ENCODE measurements at places on chromosomes 4 and X.

DNA sequence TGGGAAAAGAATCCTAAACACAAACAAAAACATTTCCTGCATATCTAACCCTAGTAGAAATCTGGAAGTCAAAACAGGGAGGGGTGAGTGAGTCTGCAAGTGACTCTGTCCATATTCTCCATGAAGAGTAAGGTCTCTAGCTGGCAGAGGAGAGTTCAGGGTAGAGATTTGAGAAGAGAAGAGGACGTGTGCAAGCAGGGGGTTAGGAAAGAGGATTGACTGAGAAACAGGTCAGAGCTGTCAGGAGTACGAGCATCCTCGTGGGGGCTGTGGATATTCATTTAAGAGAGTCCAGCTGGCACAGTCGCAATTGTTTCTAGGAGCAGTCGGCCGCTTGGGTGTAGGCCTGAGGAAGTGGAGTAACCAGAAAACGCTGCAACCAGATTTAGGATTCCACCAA lies 27.9 kb downstream of the PROM1 start:
- DNase-seq = no peak

DNA sequence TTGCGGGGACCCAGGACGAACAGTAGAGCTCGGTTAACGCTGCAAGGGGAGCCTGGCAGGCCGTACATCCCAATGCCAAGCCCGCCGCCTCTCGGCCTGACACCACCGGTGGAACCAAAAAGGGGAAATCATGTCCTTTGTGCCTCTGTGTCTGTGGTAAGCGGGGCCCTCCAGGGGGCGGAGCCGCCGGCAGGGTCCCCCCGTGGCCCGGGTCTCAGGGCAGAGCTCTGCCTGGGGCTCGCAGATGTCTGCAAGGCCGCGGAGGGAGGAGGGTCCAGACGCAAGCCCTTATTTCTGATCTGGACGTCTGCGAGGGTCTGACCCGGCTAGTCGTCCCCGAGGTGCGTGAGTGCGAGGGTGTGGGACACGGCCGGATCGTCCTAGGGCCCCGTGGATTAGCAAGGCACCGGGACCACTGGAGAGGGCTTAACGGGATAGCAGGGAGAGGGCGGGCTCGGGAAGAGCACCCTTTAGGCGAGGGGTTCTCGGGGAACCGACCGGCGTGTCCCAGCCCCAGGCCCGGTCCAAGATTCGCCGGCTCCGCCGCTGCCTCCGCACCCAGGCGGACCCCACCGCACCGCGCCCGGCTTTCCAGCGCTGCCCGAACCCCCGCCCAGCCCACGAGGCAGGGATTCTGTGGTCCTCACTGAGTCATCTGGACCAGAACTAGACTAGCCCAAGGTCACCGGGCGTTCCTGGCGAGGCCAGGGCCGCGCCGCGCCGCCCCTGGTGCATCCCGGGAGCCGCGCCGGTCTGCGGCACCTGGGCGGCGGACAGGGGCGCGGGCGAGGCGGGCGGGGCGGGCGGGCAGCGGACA lies 863 bp upstream of the FAM193A start:
- peak; percentile 47 for DNase-seq

GRCh38 chr4:143402776-143403552 lies 66.3 kb downstream of the GAB1 start:
- DNase-seq = no peak

GRCh38 chr4:11488657-11489452 lies 60.2 kb upstream of the HS3ST1 start:
- no peak for DNase-seq

GRCh38 chr4:56187688-56188087 lies 199.6 kb downstream of the AASDH start:
- no peak for DNase-seq

DNA sequence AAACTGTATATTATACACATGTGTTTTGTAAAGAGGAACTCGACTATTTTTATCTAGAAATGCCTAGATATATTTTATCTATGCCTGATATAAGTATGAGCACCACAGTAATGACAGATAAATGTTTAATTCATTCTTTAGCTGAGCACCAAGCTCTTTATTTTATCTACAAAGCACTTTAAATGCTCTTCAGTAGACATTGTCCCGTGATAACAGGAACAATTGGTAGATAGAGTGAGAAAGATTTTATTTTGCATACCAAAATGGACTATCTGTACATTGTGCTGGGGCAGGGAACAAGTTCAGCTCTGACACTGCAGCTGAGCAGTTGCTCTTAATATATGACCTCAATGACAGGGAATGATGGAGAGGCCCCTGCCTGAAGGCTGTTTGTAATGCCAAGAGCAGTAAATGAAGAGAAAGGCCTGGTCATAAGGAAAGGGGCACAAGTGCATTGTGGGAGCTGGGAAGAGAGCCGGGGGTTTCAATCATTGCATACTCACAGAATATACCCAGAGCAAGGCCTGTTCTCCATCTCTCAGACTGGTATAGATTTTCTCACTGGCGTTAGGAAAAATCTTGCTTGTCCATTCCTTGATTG lies 57.3 kb downstream of the SEPTIN11 start:
- DNase-seq = no peak

DNA sequence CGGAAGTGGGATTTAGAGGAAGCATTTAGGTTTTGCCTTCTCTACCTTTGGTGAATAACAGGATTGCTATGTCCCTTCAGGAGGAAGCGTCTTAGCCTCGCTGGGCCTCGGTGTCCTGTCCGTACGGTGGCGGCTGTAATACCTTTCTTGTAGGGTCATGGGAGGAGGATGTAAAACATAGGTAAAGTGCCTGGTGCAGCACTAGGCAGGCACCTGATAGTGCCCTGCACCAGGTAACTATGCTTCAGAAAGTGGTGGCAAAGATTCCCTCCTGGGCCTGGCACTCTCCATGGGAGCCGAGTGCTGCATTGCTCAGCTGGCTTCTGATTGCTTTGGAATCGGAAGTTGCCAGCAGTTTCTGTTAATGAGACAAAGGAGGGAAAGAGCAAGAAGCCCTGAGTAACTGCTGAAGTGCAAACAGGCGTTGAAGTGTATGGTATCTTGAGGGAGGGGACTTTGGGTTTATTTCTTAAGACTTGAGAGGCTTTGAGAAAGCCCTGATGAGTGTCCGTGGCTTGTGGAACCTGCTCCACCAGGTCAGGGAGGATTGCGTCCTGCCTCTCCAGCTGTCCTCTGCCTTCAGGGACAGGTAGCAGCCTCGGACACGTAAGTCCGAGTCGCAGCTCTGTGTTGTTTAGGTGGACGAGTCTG lies 45.8 kb downstream of the TBC1D14 start:
- DNase-seq = no peak

DNA sequence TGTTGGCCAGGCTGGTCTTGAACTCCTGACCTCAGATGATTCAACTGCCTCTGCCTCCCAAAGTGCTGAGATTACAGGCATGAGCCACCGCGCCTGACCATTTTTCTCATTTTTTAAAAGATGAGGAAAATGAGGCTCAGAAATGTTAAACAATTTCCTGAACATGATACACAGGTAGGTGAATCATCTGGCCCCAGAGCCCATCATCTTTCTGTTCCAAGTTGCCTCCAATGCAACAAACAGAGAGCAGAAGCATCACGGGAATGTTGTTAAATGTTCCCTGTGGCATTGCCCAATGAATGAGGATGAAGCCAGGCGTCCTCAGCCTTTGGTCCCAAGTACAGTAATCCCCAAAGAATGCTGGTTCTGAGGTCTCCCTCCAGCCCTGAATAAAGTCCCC lies 31.3 kb upstream of the ANXA5 start:
- DNase-seq = no peak

GRCh38 chrX:132480581-132481203 lies 8.1 kb downstream of the MBNL3 start:
- DNase-seq = peak; percentile 28

GRCh38 chrX:8366481-8366880 lies 98.1 kb upstream of the VCX3B start:
- no peak for DNase-seq

- DNase-seq = no peak
These were observed 57.2 kb downstream of the ABLIM2 start for GRCh38 chr4:8101213-8102075.

DNA sequence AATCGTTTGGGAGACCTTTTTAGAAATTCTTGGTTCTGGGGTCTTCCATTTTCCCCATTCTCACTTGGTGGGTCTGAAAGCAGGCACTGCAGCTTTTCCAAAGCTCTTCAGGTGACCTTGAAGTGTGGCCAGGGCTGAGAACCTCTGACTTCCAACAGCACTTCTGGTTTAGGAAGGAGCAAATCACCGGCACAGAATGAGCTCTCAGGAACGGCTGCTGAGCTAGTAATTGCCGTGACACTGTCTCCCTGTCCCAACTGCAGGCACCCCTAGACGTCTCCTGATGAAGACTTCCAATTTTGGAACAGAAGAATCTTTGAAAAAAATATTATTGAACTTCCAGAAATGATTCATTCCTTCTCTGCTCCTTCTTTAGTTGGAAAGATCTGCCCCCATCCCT lies 31.3 kb downstream of the CD38 start:
- no peak for DNase-seq

- no peak for DNase-seq
These were observed 135.9 kb upstream of the SPANXB1 start for GRCh38 chrX:140866446-140866845.

DNA sequence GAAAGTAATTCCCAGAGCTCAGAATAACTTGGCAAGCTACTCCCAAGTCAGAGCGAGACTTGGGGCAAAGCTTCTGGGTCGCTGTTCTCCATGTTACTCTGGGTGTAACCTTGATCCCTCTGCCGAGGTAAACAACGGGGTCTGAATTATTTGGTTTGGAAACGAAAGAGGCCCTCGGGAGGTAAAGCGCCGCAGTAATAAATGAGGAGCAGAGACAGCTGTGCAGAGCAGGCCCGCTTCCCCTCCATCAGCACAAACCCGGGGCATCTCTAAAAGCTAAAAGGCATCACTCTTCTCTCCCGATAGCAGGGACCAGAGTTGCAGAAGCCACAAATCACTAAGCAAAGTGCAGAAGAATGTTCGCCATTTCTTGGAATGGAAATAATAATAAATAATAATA lies 561.5 kb downstream of the BCOR start:
- no peak for DNase-seq

DNA sequence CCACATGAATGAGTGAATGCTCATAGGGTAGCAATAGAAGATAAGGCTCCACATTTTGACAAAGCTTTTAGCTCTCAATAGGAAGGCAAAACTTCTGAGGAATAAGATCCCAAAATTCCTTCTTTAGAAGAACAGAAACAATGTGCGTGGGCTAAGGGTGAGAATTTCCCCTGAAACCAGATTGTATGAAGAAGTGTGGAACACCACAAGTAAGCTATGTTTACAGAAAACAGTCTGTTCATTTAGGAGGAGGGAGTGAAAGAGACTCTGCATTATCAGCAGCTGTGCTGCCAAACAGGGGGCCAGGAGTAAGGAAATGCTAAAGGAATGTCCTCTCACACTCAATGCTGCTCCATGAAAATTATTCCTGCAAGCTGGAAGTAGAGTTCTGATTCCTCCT lies 851.6 kb downstream of the CENPC start:
- DNase-seq = no peak

- no peak for DNase-seq
These were observed 111.4 kb upstream of the TTC29 start for GRCh38 chr4:147056940-147057610.

GRCh38 chrX:101287402-101287801 lies 3.7 kb downstream of the TAF7L start:
- no peak for DNase-seq

DNA sequence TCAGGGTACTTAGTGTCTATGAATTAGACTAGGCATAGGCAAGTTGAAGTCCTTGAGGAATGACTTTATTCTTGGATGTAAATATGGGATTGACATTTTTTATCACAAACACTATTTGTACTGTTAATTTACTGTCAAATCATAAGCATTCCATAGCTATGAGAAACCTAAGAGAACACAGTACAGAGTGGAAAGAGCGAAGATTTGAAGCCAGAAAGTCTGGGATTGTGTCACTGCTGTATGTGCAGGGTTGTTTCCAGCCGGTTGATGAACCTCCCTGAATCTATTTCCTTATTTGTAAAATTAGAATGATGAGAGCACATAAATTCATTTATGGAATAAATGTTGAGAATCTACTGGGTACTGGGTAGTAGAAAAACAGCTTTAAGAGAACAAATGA lies 14.4 kb upstream of the KLHL5 start:
- no peak for DNase-seq

GRCh38 chrX:26631385-26631784 lies 415.4 kb downstream of the MAGEB5 start:
- DNase-seq = no peak

- DNase-seq = no peak
These were observed 127.0 kb downstream of the HS6ST2 start for GRCh38 chrX:132831336-132831973.

DNA sequence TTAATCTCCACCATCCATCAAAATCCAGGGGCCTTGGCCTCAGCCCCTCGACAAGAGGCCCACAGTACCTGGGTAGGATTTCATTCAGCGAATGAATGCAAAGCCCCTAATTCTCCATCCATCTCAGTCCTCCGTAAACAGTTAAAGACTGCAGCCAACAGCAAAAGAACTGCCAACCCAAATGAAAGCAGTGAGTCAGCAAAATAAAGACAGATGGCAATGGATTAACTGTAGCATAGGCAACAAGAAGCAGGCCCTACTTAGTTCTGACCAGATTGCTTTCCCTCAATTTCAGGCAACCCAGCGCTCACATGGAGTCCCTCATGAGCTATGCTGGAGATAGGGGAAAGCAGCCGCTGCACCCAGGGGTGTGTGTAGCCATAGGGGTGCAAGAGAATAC lies 21.4 kb downstream of the PLAC1 start:
- DNase-seq = no peak

- no peak for DNase-seq
These were observed 17.2 kb downstream of the BTK start for GRCh38 chrX:101368800-101369199.

DNA sequence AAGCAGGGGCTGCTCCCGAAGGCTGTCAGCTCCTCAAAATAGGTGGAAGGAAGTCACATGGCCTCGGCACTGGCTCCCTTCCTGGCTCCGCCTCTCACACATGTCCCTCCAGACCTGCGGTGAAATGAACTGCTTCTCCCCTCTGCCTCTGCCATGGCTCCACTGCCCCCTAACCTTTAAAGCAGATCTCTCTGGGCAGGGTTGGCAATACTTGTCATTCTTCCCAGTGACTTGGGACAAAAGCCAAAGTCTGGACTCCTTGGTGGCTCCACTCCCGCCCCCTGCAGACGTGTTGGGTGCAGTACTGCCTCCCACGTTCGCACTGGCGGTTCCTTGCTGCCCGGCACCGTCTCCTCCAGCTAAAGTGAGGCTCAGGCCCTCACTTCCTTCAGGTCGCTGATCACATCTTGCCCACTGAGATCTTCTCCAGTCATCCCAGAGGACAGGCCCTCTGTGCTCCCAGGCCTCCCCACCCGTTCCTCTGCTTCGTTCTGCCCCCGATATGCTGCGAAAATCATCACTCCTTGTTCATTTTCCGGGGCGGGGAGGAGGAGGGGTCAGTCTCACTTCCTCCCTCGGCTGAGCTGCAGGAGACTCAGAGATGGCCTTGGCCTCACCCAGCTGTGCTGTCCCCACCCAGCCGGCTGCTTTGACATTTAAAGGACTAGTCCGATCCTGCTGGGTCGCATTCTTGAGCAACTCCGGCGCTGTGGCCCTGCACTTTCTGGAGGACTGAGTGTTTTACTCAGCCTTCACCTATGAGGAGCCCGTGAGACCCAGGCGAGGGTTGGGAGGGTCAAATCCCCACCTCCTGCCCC lies 97.4 kb downstream of the PHKA2 start:
- DNase-seq = peak; percentile 52
